ENCODE measurements at places on chromosomes 12 and 14.

DNA sequence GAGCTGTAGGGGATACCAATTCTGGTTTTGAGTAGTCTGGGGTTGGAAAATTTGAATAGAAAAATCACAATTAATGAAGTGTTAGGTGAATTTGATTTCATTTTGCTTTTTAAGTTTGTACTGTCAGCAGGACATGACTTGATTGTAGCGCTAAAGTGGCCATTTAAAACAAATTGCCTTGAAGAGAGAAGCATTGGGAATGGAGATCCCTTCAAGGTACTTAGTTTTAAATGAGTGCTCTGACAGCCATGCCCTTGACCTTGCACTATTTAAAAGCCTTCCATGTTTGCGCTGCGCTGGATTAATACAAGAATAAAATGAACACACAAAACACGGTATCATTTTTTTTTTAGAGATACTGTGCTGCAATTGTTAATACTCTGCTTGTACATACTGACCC, 345.9 kb downstream of the NAV3 start:
- no peak for DNase-seq

DNA sequence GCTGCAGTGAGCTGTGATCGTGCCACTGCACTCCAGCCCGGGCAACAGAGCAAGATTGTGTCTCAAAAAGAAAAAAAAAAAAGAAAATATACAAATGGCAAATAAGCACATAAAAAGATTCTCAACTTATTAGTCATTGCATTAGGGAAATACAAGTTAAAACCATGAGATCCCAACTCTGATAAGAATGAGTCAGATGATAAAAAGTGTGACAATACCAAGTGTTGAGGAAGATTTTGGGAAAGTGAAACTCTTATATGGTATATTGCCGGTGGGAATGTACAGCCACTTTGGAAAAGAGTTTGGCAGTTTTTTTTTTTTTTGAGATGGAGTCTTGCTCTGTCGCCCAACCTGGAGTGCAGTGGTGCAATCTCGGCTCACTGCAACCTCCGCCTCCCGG, 7.6 kb upstream of the PRPF40B start:
- DNase-seq: no peak

GRCh38 chr14:75068294-75069120, 934 bp upstream of the ZC2HC1C start:
- no peak for DNase-seq

GRCh38 chr14:23379366-23380196, 2.7 kb downstream of the CMTM5 start:
- no peak for DNase-seq

DNA sequence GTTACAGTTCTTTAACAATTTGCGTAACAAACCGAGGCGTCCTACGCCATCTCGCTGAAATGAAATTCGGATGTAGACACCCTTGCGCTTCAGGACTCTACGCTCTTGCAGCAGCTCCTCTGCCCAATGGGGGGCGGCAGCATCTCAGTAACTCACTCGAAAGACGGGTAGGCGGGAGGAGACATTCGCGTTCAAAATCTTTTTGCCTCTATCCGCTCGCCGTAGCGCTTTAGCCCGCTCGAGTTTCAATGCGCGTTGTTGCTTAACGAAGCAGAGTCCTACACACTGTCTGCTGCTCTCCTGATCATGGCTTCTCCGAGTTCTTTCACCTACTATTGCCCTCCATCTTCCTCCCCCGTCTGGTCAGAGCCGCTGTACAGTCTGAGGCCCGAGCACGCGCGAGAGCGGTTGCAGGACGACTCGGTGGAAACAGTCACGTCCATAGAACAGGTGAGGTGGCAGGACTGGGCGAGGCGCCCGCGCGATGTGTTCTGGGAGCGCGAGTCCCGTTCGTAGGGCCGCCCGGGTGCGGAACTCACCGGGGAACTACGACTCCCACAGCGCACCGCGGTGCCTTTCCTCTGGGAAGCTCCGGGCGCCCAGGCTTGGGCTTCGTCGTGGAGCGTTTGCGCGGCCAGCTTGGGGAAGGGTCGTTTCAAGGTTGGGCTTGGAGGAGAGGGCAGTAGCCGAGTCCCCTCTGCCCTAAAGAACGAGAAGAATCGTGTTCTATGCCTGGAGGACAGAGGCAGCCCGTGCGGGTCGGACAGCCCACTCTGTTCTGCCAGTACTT, at the start of gene FNTB:
TSS of gene FNTB (plus strand) at position 248 of the 790 bp plus-strand sequence. CDS start at position 307, 59 bp downstream.
- peak; percentile 95 for DNase-seq

- no peak for DNase-seq
Observed at GRCh38 chr12:80490329-80490728, 46.3 kb downstream of the PTPRQ start.

- DNase-seq: no peak
Observed at GRCh38 chr12:54611715-54612149, 23.0 kb downstream of the LACRT start.

- no peak for DNase-seq
Observed at GRCh38 chr12:28186500-28186899, 3.8 kb upstream of the CCDC91 start.

GRCh38 chr12:113633678-113634332, 162.1 kb upstream of the LHX5 start:
- no peak for DNase-seq

DNA sequence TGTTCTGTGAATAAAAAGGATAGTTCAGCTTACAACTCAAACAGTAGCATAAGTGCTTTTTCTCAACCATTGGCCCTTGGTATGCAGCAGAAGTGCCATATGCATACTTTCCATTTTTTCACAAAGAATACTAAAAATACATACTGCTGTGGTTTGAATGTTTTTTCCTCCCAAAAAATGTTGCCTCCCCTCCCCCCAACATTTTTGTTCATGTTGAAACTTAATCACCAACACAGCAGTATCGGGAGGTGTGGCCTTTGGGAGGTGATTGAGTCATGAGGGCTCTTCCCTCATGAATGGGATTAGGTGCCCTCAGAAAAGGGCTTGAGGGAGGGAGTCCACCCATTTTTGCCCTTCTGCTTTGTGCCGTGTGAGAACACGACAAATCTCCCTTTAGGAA, 198.6 kb downstream of the ESR2 start:
- DNase-seq: no peak

DNA sequence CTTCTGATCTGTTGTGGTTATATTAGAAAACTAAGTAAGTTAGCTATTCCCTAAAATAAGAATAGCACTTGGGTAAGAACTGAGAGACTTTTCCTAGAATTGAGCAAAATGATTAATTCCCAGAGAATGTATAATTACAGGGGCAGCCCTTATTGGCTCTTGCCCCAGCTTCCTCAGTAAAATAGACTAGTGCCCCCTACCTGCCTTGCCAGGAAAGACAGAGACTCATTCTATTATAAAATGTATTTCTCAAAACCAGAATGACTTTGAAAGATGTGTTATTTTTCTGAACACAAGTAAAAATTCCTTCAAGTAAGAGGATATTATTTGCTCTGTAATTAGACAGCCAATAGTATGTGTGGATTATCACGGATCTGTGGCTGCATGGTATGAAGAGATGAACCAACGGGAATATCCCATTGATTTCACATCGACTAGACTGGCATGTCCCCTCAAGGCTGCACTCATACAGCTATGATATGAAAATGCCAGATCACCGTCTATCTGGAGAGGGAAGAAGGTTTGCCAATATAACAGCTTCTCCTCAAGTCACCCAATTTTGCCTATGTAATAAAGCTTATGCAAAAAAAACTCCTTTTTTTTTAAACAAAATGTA, 7.4 kb upstream of the GLRX5 start:
- DNase-seq: peak; percentile 34

- DNase-seq: no peak
Observed at GRCh38 chr14:75291331-75291730, 12.7 kb downstream of the FOS start.

DNA sequence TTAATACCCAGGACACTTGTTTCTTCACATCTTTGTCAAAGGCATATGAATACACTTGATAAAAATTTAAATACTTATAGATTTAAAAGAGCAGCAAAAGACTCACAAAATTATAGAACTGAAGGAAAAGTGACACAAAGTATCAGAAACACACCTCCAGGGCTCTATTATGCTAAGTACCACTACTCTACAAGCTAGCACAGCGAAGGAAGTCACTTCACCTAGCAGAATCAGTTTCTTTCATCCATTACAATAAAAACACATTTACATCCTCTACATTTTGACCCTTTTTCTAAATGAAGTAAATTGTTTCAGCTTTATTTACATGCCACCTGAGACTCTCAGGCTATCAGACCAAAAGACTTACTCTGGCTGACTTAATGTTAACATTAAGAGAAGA, 26.6 kb upstream of the PTPRB start:
- no peak for DNase-seq

- no peak for DNase-seq
Observed at GRCh38 chr12:89476904-89477595, 47.5 kb downstream of the GALNT4 start.

DNA sequence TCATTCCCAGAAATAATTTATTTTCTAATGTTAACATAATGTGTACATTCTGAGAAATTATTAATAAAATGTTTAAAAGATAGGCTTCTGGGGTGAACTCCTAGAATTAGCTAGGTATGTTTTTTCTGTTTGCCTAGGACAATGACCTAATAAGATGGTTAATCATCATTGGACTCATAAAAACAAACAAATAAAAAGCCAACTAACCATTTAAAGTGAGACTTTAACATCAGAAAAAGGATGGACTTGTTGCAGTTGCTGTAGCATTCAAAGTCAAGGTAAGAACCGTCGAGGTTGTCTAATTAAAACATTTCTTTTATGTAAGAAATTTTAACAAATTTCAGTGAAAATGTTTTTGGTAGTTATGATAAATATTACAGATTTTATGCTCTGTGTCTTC, at the start of gene SLCO1B3:
TSS of gene SLCO1B3 (plus strand) at position 219 of the 400 bp plus-strand sequence. CDS start 5,034 bp downstream, outside the sequence.
- no peak for DNase-seq

DNA sequence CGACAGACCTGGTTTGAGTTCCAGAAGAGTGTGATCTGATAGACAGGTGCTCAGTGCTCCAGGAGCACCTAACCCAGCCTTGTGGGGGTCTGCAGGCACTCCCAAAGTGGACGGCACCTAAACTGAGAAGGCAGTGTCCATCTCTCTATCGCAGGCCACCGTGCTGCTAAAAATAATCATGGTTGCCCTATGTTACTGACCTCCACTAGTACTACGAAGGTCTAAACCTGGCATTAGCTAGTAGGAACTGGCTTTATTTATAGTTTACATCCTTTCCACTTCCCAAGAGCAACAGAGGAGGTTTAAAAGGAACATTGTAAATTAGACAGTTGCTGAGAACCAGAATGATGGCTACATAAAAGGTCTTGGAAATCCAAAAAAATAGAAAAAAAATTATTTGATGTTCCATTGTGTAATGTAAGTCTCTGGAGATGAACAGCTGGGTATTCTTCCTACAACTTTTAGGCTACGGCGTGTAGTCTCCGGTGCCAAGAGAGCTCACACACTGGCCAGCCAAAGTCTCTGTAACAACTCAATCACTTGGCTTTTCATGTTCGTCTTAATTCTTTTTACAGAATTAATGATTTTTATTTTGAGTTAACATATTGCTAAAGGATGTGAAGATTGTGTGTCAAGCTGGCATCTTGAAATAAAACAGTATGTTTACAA, 27.3 kb downstream of the PPFIBP1 start:
- DNase-seq: no peak

- DNase-seq: no peak
Observed at GRCh38 chr14:101721951-101722661, 39.4 kb upstream of the PPP2R5C start.

GRCh38 chr12:113070117-113070906, 13.8 kb downstream of the DTX1 start:
- DNase-seq: no peak

GRCh38 chr14:30855345-30856037, 18.9 kb upstream of the COCH start:
- no peak for DNase-seq

- no peak for DNase-seq
Observed at GRCh38 chr12:109827566-109828550, 5.3 kb downstream of the TRPV4 start.

DNA sequence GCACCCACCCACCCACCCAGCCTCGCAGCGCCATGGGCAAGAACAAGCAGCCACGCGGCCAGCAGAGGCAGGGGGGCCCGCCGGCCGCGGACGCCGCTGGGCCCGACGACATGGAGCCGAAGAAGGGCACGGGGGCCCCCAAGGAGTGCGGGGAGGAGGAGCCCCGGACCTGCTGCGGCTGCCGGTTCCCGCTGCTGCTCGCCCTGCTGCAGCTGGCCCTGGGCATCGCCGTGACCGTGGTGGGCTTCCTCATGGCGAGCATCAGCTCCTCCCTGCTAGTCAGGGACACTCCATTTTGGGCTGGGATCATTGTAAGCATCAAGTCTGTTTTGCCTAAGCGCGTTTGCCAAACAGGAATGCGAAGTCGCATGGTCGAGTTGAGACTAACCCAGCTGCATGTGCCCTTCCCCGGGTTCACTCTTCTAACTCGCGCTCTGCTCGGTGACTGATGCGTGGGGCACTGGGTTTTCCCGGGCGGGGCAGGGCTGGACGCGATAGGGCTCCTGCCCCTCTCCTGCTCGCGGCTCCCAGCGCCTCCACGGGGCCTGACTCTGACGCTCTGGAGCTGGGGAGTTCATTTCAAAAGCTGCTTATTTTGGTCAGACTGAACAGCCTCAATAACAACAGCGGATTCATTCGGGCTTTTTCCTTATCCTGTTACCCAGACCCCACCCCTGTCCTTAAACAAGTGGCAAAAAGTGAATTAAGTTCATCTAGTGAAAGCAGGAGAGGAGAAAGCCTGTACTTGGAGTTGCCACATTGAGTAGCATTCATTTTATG, 458 bp downstream of the SSPN start:
- DNase-seq: no peak

GRCh38 chr12:14961466-14962152, at the start of gene ARHGDIB:
TSS of gene ARHGDIB (minus strand) at chr12:14961601. CDS start at chr12:14950712, 10,889 bp downstream.
- no peak for DNase-seq

DNA sequence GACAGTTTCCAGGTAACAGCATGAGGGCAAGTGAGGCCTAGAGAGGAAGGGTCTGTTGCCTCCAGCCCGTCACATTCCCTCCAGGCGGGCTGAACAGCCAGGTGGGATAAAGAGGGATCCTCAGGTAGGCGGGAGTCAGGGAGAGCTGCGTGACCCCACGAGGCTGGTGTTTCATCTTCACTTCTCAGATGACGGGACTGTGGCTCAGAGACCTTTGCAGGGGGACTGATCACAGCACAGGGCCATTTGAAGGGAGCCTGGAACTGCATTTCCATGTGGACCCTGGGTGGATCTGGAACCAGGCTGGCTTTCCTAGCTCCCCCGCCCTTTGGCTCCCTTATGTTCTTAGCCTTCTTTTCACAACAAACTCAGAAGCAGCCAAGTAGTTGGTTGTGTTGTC, 37.4 kb downstream of the SH2B3 start:
- DNase-seq: no peak

GRCh38 chr12:110927546-110927945, 7.2 kb upstream of the MYL2 start:
- DNase-seq: no peak

- DNase-seq: no peak
Observed at GRCh38 chr14:54169254-54169924, 212.8 kb upstream of the BMP4 start.

DNA sequence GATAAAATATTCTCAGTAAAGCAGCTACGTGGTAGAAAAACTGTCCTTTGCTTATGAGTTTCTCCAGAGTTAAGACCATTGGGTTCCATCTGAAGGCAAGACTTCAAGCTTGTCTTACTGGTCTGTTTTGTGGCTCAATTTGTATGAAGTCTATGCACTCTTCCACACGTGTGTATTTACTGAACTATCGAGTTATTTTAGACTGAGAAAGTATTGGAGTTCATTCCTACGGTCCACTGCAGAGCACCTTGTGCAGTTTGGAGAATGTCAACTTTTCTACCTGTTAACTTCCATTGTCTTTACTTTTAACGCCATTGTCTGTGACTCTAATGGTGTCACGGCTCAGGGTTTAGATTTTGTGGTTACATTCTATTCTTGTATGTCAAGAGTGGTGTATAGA, 3.7 kb downstream of the HIF1A start:
- DNase-seq: no peak

Measured in NCI-H2081 treated with DMSO at 0.1 percent for 48 hours (cell line).